ENCODE measurements at places on chromosomes 13 and 19.
A peak's percentile ranks its signal among the peaks of the same experiment; 100 is the strongest.

GRCh38 chr19:37654118-37654517, 1.1 kb downstream of the ZFP30 start:
- no peak for DNase-seq

GRCh38 chr19:35154525-35155406, at the start of gene FXYD5:
FXYD5 (plus strand) TSS chr19:35154735; CDS start chr19:35155551, 816 bp downstream.
- DNase-seq = peak; percentile 67

DNA sequence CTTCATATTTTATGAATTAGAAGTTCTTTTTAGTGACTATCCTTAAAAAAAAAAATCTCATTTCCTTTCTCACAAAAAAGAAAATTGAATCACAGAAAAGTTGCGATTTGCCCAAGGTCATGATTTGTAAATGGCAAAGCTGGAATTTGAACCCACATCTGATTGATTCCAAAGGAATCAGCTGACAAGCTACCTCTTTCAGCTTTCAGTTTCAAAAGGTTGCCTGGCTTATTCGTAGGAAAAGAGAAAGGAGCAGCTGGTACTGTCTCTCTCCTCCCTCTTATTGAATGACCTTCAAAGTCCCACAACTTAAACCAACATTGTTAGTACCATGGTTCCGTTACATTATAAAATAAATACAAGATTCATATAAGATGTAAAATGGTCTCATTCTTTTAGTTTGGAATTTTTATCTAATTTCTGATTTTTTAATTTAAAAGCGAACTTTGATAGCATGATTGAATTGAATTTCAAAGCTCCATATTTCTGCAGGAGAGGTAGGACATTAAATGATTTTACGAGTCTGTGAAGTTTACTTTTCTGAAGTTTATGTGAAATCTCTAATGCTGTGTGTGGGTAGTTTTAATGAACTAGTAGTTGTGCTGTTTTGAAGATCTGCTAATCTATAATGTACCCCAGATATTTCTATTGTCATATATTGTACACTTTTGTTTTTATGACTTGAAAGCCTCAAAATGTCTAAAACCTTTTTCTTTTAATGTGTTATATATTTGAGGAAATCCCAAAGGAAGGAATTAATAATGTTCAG, 18.5 kb upstream of the KCTD4 start:
- no peak for DNase-seq

DNA sequence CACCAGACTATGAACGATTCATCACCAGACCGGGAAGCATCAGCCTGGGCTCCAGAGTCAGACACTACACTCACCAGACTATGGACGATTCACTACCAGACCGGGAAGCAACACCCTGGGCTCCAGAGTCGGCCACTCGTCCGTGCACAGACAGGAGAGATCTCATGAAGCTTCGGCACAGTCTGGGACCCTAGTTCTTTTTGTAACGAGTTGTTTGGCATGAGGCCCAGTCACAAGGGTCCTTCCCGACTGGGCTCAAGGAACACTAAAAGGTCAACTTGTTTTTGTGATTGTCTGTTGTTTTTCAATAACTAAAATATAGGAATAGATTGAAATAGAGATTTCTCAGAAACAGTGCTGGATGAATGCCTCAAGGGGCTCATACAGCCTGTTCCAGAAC, 1141.6 kb upstream of the MIR17HG start:
- no peak for DNase-seq

DNA sequence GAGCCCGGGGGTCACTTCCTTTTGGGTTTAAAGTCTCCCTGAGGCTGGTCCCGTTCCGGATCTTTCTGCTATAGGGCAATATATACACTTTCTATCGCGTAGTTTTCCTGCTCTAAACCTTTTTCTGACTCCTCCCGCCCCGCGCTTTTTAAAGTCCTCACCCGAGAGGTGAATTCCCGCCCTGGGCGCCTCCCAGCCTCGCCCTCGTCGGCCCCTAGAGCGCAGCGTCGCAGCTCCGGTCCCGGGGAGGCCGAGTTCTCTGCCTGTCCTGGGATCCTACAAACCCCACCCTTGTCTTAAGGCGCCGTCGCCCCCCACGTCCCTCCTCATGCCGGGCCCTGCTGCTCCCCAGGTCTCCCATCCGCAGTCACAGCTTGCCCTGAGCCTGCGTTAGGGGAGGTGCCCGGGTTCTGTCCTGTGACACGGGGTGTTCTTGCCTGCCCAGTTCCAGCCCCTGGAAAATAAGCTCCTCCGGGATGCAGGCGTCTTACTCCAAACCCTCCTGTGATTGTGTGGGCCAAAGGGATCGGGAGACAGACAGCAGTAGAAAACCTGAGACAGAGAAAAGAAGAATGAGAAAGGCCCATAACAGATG, 491 bp downstream of the ZNF525 start:
- DNase-seq = peak; percentile 6

All from stimulated activated CD8-positive, alpha-beta memory T cell treated with anti-CD3 and anti-CD28 coated beads, Interleukin-4, amount 100 ng/mL, for 1 hour (primary cell).